ENCODE measurements at places on chromosomes 12 and 14.
A peak's percentile ranks its signal among the peaks of the same experiment; 100 is the strongest.

GRCh38 chr12:19243551-19243950, 114.0 kb downstream of the PLEKHA5 start:
- DNase-seq: no peak

GRCh38 chr12:93379326-93379980, 1.7 kb downstream of the NUDT4 start:
- peak; percentile 40 for DNase-seq

DNA sequence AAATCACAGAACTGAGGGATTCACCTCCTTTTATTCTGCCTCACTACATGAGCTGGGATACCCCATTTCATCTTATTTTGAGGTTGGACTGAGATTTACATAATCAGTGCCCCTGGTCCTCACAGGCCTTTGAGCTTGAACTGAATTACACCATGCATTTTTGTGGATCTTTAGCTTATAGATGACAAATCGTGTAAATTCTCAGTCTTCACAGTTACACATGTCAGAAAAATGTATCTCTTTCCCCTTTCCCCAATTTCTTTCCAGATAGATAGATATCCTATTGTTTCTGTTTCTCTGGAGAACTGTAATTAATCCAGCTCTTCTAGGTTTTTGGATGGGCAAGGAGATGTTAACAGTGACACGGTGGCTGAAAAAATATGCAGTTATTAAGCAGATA, 1778.9 kb upstream of the SEL1L start:
- DNase-seq: no peak

GRCh38 chr12:115405471-115405860, 721.5 kb upstream of the TBX3 start:
- no peak for DNase-seq

DNA sequence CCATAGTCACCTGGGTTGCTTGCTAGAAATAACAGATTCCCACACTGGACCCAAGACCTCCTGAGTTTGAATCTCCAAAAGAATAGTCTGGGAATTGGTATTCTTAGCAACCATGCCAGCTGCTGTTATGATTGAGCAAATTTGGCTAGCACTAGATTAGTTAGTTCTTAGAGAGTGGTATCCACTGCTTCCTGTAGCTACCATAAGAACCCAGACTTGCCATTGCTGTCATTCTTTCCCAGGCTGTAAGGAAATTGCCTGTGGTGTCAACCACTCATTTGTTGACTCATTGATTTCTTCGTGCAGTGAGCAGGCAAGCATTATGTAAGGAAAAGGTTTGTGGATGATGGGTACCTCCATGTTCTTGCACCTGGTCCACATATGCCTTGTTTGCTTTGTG, 201.8 kb upstream of the RGS6 start:
- DNase-seq: no peak

- DNase-seq: no peak
These were observed 84.2 kb upstream of the BMP4 start for GRCh38 chr14:54040846-54041245.

GRCh38 chr14:79167957-79168356, 997.8 kb downstream of the NRXN3 start:
- no peak for DNase-seq

DNA sequence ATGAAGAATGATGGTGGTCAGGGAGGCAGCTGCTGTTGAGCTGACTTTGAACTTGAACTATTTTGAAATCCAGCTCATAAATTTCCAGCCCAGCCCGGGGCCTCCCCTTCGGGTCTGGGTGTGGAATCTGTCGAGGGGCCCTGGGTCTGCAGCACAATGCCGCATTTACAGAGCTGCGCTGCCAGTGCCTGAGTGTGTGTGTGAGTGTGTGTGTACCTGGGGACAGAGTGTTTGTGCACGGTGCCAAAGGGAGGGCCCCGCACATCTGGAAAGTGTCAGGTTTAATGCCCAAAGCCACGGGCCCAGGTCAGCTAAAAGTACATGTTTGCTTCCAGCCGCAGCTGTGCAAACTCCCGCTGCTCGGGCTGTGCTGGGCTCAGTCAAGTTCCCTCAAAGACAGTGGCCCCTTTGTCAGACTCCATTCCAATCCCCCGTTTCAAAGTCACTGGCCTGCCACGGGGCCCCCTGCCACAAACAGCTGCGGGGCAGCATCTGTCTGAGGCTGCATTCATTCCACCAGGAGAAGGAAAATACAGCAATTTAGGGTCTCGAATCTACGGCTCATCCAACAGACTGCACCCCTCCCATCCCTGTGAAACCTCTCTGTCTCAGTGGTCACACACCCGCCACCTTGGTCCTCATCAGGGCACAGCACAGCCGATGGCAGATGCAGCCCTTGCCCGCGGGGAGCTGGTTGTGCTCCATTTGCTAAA, 16.3 kb upstream of the RFLNA start:
- DNase-seq: no peak

- no peak for DNase-seq
These were observed 27.9 kb downstream of the FAR2 start for GRCh38 chr12:29176941-29177340.

- DNase-seq: no peak
These were observed 343.5 kb downstream of the PCNX1 start for GRCh38 chr14:71250791-71251190.

- DNase-seq: no peak
These were observed 167.2 kb upstream of the FRMD6 start for GRCh38 chr14:51484485-51484884.

GRCh38 chr14:106087837-106088236, 561.5 kb downstream of the TMEM121 start:
- no peak for DNase-seq

- peak; percentile 62 for DNase-seq
These were observed 16.4 kb upstream of the PUS1 start for GRCh38 chr12:131912518-131913274.

DNA sequence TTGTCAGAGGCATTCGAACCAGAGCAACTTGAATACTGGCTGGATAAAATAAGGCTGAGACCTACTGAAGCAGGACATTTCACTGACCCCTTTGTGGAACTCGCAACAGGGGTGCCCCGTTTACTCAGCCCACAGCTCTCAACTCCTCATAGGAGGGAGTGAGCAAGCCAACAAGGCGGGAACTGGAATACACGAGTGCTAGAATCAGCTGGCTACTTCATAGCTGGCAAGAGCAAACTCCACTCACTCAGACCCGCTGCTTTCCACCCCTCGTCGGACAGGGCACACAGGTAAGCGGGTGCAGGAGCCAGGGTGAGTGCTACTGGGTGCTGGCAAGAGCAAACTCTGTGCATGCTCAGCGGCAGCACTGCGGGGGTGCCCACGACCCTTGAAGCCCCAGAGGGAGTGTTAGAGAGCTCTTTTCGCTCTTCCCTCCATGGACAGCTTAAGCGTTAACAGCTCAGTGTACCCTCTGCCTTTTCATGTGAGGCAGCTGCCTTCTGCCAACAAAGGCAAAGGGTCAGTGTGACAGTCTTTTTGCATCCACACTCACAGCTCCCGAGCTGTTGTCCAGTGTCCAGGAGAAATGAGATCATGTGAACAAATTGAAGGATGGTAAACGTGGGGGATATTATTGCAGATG, 15.7 kb downstream of the CAPZA3 start:
- DNase-seq: no peak

- no peak for DNase-seq
These were observed 38.2 kb upstream of the ZNF641 start for GRCh38 chr12:48388938-48389337.

DNA sequence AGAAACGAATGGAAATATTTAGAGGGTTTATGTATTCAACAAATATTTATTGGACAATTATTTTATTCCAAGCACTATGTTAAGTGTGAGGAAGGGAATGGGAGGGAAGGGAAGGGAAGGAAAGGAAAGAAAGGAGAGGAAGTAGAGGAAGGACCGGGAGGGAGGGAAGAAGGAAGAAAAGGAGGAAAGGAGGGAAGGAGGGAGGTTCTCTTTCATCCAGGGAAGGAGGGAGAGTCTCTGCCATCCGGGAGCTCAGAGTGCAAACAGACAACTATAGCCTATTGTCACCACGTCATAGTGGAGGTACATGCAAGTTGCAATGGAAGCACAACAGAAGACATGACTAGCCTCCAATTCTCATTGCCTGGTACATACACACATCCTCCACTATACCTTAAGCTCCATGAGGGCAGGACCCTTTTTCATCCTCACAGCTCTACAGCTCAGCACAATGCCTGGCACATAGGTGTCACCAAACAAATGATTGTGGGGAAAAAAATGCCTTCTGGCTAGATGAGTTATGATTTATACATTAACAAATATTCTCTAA, 48.1 kb downstream of the DAD1 start:
- DNase-seq: no peak

DNA sequence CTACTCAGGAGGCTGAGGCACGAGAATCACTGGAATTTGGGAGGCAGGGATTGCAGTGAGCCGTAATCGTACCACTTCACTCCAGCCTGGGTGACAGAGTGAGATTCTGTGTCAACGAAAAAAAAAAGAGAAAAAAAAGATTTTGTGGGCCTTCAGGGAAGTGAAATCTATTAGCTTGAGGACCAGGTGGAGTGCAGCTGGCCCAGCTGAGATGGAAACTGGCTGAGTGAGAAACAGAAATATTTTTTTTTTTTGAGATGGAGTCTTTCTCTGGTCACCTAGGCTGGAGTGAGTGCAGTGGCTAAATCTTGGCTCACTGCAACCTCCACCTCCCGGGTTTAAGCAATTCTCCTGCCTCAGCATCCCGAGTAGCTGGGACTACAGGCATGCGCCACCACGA, 2.3 kb upstream of the CLEC4C start:
- no peak for DNase-seq

DNA sequence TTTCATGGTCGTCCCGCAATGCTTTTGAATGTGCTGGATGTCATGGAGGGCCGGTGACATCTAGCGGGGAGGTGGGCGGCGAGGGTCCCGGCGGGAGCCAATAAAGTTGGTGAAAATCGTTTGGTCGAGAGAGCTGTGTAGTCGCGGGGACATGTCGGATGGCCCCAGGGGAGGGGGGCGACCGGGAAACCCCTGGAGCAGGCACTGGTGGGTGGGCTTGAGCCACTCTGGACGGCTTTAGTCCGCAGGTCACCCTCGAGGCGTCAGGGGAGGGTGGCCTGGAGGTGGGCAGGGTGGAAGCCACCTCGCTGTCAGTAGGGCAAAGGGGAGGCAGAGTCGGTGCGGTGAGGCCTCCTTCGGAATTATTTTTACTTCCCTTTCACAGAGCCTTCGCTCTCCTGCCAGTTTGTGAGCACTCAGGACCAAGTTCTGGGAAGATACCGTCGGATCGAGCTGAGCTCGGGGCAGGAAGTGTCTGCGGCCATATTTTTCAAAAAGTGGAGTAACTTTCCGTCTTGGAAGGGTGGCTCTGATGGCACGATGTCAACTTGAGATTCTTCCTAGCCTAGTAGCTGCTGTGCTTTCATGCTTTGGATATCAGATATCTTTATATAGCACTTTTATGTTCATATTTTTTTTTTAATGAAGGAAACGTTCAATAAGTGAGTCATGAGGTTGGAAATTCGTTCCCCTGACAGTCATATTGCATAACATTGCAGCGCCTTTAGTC, 28.2 kb downstream of the WBP11 start:
- peak; percentile 31 for DNase-seq

GRCh38 chr12:105317942-105318621, 12.4 kb upstream of the C12orf75 start:
- no peak for DNase-seq

DNA sequence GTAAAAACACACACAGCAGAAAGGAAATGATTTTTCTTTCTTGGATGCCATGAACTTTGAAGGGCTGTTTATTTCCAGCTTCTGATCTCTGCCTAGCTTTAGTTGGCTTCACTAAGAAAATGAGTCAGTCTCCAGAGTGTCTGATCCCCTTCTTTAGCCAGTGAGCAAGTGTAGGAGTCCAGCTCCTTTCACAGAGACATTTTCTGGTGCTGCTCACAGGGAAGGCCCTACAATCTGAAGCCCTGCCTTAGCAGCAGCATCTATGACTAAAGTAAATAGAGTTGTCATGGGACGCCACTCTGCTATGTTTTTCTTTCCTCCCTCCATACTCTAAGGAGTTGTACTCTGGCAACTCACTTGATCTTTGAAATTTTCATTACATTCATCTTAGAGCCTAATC, 103.5 kb downstream of the RPAP3 start:
- no peak for DNase-seq

- DNase-seq: no peak
These were observed 206.4 kb downstream of the PIK3C2G start for GRCh38 chr12:18467620-18468245.

GRCh38 chr12:26287671-26288381, 92.5 kb downstream of the SSPN start:
- DNase-seq: peak; percentile 96

DNA sequence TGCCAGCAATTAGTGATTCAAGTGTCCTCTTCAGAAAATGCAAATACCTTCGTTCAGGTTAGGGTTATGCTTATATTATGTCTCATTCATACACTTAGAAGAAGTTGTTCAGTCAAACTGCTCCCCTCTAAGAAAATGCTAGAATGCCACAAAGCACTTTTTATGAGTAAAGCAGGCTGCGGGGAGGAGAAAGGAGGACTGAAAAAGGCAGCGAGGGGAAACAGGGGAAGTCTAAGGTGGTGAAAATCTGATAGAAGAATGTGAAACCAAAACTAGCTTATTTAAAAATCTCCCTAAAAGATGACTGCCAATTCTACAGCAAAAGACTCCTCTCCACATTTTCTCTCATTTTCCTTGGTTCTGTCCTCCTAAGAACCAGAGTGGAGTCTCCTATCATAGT, 70.1 kb downstream of the PRKD1 start:
- no peak for DNase-seq

GRCh38 chr12:52953181-52953841, 4.4 kb downstream of the KRT18 start:
- DNase-seq: no peak

DNA sequence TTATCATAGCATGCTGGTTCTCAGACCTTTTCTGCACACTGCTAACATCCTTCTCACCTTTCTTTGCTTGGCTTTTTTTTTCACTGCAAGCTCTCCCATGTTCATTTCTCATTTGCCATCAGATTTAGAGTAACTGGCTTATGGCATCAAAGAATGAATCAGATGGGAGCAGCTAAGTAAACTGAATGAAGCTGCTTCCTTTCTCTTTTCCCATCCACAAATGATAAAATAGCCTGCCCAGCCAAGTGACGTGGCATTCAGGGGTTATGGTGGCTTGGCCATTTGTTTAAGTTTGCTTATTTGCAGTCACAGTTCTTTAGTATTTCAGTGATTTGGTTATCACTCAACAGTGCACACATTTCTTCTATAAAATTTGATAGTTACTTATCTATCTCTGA, 708.6 kb downstream of the DIO2 start:
- no peak for DNase-seq

GRCh38 chr12:60644076-60644475, 1048.2 kb downstream of the SLC16A7 start:
- DNase-seq: no peak

DNA sequence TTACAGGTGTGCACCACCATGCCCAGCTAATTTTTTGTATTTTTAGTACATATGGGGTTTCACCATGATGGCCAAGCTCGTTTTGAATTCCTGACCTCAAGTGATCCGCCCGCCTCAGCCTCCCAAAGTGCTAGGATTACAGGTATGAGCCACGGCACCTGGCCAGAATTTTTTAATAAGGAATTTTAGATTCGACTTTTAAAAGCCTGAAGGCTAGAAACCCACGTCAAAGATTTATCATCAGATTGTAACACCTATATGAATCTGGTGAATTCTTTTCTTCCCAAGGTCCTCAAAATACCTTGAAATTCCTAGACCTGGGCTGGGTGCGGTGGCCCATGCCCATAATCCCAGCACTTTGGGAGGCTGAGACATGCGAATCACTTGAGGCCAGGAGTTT, 18.7 kb upstream of the MMP19 start:
- DNase-seq: no peak
